NCI-H82 (cell line): ENCODE measurements at places on chromosomes 4 and X.

DNA sequence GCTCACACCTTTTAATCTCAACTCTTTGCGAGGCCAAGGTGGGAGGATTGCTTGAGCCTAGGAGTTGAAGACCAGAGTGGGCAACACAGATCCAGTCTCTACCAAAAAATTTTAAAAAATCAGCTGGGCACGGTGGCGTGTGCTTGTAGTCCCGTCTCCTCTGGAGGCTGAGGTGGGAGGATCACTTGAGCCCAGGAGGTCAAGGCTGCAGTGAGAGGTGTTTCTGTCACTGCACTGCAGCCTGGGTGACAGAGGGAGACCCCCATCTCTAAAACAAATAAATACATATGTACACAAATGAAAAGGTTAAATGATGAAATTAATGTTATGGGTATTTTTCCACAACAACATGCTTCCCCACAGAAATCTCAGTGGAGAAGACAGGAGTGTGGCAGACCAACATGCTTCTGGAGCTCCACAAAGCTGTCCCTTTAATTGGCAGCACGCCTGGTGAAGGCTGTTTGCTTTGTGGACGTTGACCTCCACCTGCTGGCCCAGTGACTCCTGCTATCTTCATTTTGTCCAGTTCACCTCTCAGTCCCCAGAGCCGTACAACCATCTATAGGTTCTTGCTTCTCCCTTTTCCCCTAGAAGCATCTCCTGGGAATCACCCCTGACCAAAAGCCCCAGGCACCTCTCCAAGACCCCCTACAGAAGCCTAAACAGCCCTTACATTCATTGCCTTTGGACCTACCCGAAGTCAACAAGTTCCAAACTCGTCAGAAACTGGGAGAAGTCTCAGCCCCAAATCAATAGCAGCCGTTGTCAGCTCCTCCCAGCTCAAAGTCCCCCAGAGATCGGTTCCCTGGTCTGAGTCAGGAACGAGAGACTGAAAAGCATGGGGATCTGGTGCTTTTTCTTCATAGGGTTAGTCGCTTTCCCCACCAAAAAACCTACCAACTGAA lies 36.4 kb upstream of the CD99 start:
- no peak for DNase-seq

GRCh38 chrX:154828016-154828408 lies 6.5 kb downstream of the SMIM9 start:
- no peak for DNase-seq

DNA sequence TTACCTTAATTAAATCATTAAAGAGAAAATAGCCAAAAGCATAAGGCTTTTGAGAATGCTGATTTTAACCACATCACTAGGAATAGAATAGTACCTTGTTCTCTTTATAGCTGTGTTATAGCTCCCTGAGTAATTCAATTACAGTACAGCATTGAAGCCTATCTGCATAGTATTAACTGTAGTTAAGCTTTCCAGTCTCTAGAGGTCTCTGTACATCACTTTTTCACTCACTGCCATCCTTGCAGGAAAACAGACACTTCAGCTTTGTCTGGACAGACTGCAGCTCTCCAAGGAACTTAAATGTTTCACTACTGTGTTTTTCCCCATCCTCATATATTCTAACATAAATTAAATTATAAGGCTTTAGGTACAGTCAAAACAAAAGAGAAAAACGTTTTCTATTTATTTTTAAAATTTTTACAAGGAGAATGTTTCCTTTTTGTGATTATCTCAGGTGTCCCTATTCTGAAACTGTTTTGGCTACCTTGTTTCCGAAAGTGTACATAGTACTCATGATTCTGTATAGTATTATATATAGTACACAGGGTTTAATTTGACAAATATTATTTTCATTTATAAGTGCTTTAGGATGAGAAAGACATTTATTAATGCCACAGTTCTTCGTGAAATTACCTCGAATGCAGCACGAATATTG lies 407.9 kb downstream of the PCDH18 start:
- DNase-seq: peak; percentile 77

DNA sequence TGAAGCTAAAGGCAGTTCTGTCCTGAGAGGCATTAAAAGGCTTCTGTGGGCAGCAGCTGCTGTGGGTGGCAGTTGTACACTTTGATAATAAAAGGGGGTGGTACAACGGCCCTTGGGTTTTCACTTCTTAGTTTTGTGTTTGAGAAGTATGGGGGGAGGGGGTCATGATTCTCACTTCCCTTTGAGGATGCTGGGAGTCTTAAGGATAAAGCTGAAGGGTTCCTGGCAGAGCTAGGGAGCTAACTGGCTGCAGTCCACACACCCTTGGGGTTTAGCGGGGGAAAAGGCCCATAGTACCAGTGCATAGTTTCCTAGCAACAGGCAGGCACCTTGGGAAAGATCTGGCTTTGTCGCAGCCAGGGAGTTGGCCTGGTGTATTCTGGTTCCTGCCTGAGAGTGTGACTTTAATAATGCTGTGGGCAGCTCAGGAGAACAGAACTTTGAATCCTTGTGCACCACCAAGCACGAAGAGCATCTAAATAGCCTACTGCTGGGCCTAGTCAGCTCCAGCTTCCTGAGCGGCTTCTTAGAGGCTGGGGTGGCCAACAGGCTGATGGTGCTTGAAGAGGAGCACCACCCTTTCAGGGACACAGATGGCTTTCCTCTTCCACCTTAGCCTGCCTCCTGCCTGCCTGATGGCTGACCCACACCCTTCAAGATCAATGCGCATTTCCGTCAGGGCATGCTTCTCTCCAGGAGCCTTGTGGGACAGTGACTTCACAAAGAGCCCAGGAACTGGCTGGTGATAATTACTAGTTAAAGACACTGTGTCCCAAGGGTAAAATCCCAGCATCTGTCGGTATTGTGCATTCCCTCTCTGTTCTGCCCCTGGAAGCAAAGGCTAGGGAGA lies 12.5 kb downstream of the ZBTB33 start:
- DNase-seq: peak; percentile 3

GRCh38 chr4:3384391-3384770 lies 57.4 kb upstream of the HGFAC start:
- no peak for DNase-seq

DNA sequence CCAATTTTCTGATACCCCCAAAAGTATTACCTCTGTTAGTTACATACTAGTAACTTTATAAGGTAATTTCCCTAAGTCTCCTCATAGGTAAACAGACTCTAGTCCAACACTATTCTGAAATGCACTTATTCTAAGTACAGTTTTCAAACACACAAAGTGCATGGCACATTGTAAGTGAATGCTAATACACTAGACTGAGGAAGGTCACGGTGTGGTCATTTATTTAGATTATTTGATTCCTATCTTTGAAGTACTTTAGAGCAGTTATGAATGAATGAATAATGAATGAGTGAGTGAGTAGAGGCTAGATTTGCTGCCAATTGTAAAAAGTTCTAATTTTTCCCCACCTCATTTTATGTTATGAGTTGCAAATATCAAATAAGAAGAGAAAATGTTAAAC lies 132.8 kb upstream of the UGT8 start:
- DNase-seq: no peak

DNA sequence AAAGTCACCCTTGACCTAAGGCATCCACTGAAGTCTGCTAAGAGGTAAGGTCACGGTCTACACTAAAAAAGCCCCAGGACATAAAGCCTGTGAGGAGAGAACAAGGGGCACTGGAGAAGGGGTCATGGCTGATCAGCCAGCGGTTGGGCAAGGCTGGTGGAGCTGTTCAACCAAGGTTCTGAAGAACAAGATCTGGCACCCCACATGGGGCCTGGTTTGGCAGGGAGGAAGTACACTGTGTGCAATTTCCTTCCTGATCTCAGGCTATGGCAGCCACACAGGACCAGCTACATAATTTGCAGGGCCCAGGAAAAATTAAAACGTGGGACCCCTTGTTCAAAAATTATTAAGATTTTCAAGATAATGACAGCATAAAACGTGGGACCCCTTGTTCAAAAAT lies 14.1 kb upstream of the BRS3 start:
- DNase-seq: no peak

- DNase-seq: no peak
Measured at GRCh38 chr4:45518832-45519231, 605.0 kb downstream of the GABRG1 start.

- DNase-seq: no peak
Measured at GRCh38 chr4:948936-949300, 16.7 kb downstream of the TMEM175 start.

- DNase-seq: no peak
Measured at GRCh38 chr4:187354740-187355139, 631.1 kb upstream of the FAT1 start.

DNA sequence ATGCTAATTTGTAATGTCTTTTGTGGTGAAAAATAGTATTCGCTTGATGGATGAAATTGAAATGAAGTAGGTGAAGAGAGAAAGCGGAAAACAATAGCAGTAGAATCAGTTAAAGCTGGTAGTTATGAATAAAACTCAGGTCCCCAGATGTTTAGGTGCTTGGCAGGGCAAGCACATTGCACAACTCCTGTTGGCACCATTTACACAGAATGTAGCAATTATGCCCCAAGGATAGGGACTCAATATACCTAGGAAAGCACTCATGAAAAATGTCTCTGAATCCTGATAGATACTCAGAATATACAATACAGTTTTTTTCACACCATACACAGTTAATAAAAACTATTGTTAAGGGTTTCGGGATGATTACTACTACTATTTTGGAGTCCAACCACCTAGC lies 26.5 kb upstream of the GRIA3 start:
- no peak for DNase-seq

GRCh38 chr4:166481055-166481454 lies 608.0 kb downstream of the TLL1 start:
- DNase-seq: no peak
